ENCODE measurements at places on chromosomes 16 and 17.
A peak's percentile ranks its signal among the peaks of the same experiment; 100 is the strongest.

- peak; percentile 29 for DNase-seq
Observed at GRCh38 chr17:71922439-71922838, 198.4 kb upstream of the SOX9 start.

DNA sequence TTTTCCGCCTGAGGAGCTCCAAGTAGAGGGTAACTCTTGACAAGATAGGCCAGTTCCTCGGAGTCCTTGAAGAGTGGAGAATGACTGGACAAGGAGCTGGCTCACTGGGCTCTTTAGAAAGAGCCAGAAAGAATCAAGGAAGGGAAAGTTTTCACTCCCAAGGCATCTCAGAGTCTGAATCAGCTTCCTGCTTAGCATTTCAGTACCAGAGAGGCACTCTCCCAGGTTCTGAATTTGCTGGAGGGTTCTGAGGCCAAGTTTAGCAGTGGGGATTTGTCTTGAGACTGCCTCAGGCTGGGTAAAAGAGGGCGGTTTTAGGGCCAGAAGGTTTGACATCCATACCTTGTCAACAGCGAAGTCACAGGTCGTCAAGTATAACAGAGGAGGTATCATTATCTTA is 25.5 kb downstream of the GP2 start:
- DNase-seq: no peak

- no peak for DNase-seq
Observed at GRCh38 chr17:54968988-54969332, 395 bp downstream of the STXBP4 start.

GRCh38 chr16:79754501-79754900 is 154.0 kb upstream of the MAF start:
- DNase-seq: no peak

DNA sequence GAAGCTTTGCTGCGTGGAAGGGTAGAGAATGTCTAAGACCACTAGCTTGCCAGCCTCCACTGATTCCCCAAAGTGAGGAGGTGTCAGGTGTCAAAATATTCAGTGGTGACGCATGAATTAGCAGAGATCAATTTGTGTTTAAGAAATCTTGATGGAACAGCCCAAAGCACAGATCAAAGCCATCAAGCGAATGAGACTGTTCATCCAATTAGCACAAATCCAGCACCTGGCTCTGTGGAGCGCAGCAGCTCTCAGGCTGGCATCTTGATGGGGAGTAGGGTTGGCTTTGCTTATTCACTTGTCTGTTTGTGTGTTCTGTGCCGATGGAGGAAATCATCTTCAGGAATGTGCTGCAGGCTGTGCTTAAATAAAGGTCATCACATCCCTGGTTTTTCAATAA is 456.8 kb upstream of the CCL2 start:
- no peak for DNase-seq

- no peak for DNase-seq
Observed at GRCh38 chr16:31043352-31043751, 10.0 kb downstream of the STX4 start.

GRCh38 chr17:32148351-32148750 is 6.0 kb downstream of the RHOT1 start:
- no peak for DNase-seq

- no peak for DNase-seq
Observed at GRCh38 chr17:27341041-27341471, 47.1 kb downstream of the WSB1 start.

GRCh38 chr16:84790301-84790700 is 29.5 kb upstream of the CRISPLD2 start:
- DNase-seq: no peak

DNA sequence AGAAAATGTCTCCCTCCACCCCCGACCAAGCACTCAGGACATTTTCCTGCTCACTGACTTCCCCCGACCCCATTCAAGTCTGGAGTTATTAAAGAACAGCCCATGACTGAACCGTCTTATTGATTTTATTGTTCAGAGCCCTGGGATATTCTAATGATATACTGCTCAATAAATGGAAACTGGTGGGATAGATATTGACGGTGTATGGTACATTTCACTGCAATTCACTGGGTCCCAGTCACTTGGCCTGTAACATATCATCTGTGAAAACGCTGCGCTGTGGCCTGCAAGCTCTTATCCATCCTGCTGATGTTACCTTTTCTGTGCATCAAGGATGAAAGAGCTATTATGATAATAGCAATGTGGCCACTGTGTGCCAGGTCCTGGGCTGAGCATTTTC is 258.2 kb downstream of the XYLT1 start:
- no peak for DNase-seq

All from iPS-NIHi11 (cell line).